Non-pigmented ciliary epithelial cell (primary cell): ENCODE measurements at places on chromosomes 6 and 20.

- DNase-seq = no peak
Observed at GRCh38 chr20:63366390-63367365, 5.5 kb upstream of the CHRNA4 start.

DNA sequence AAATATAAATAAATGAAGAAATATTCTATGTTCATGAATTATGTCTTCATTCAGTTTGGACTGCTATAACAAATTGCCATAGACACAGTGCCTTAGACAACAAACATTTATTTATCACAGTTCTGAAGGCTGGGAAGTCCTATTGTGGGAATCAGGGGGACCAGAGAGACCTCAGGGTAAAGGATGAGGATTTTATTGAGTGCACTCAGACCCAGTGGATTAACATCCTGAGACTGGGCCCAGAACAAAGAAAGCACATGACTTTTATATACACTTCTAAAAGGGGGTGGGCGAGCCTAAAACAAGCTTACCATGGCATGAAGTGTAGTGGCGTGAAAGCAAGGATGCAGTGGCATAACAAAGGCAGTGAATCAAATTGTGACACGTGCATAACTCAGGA lies 26.9 kb upstream of the CBLN4 start:
- no peak for DNase-seq

- no peak for DNase-seq
Observed at GRCh38 chr20:47818466-47818865, 33.2 kb upstream of the SULF2 start.

GRCh38 chr6:135265278-135265677 lies 84.2 kb downstream of the MYB start:
- no peak for DNase-seq

GRCh38 chr20:1712634-1713624 lies 55.4 kb upstream of the SIRPG start:
- no peak for DNase-seq

DNA sequence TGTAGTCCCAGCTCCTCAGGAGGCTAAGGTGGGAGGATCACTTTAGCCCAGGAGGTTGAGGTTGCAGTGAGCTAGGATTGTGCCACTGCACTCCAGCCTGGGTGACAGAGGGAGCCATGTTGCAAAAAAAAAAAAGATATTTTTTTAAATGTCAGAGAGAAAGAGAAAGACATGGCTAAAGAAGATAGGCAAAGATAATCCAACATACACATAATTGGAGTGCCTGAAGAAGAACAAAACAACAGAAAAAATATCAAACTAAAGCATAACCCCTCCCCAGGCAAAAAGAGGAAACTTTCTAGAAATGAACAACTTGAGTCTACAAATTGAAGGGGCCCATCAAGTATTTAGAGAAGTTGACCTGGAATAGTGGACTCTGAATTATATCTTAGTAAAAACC lies 14.0 kb upstream of the GRM4 start:
- DNase-seq = no peak

DNA sequence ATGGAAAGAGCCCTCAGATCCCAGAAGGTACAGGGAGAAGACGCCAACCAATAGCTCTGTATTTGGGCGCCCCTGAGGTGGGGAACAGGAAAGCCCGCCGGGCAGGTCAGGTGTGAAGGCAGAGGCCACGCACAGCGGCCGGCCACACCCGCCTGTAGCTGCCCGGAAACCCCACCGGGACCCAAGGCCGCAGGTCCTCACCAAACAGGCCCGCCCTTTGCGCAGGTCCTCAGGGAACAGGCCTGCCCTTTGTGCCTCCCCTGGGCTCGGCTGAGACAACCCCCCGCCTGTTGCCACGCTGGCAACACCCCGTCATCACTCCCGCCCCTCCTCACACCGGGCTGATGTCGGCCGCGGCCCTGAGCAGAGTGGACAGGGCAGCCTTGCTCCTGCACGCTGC lies 44.9 kb upstream of the CHRNA4 start:
- DNase-seq = no peak

DNA sequence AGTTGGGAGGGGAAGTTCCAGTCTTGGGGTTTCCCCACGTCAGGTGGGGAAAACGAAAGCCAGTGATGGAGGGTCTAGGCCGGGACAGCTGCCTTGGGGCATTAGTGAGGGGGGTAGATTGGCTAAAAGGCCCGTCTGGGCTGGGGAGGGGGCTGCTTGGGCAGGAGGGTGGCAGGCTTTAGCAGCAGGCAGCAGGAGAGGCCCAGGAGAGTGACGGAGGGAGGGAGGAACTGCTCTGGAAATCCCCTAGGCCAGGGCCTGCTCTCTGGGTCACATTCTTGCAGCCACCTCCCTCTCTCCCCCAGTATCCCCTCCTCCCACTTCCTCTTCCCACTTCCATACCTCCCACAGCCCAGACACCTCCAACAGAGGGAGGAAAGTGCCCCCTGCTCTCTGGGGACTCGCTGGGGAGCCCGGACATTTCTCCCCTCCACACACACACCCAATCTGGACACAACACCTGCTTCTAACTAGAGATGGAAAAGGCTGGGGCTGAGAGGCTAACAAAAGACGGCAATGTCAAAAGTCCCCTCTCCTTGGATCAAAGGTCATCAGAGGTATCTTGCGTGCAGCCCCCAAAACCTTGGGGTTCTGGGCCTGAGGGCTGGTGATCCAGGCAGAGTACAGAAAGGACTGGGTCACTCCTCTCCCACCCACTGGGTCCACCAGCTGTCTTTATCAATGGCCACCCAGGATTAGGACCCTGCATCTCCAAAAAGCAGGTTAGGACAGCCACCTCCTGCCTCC lies 1.8 kb downstream of the NFKBIE start:
- no peak for DNase-seq

- no peak for DNase-seq
Observed at GRCh38 chr6:109834595-109835437, 143.3 kb upstream of the GPR6 start.

DNA sequence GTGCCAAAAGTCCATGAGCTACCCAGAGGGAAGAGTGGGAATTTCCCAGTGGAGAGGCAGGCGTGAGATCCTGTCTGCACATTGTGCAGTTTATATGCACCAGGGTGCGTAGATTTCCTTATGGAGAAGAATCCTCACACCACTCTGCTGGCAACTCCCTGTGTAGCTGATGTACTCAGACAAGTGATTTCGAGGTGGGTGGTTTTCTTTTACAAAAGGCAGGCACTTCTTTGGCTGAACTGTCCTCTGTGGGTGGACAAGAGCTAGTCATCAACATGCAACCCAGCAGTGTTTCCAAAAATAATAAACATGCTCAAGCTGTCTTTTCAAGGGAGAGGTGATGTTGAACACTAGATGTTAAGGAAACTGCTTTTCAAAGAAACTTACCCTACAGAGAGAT lies 121.7 kb upstream of the NXT1 start:
- peak; percentile 51 for DNase-seq

- DNase-seq = no peak
Observed at GRCh38 chr20:25529295-25529951, 55.9 kb downstream of the NINL start.

GRCh38 chr6:152636609-152637295 lies 410 bp downstream of the SYNE1 start:
- DNase-seq = no peak

- no peak for DNase-seq
Observed at GRCh38 chr20:20992686-20993360, 113.3 kb downstream of the LINC00237 start.

GRCh38 chr20:1225263-1225782 lies 521 bp upstream of the RAD21L1 start:
- no peak for DNase-seq

- DNase-seq = no peak
Observed at GRCh38 chr6:152298055-152298647, 339.0 kb downstream of the SYNE1 start.

DNA sequence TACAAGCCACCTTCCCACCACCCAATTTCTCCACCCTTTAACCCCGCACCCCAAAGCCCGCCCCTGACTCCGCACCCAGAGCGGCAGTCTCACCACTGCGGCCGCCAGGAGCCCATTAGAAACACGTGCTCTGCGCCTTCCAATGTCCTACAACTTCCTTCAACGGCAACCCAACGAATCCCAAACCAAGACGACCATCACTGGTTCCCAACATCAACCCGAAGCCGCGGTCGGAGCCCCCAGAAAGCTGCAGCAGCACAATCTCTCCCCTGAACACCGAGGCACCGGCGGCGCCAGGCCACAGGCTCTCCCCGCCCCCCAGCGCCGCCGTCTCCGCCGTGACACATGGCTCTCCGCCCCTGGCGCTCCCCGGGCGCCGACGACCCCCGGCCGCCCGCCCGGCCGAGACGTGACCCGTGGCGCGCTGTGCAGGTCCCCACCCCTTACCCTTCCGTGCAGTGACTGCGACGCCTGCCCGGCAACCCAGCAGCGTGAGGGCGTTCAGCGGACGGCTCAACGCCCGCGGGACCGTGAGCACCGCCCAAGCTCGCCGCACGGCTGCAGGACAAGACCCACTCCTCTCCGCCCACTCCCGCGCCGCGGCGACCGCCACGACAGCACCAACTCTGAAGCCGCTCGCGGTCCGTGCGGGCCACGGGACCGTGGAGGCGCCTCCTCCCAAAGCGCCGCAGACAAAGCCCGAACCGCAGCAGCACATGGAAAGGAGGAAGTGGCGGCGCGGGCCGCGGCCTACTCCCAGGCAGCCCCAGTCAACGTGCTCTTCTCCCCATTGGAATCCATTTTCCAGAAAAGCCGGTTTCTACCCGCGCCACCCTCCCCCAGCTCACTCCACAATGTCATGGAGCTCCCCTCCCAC lies 551 bp downstream of the SYNCRIP start:
- no peak for DNase-seq

GRCh38 chr20:37736132-37736531 lies 42.3 kb downstream of the CTNNBL1 start:
- DNase-seq = no peak

DNA sequence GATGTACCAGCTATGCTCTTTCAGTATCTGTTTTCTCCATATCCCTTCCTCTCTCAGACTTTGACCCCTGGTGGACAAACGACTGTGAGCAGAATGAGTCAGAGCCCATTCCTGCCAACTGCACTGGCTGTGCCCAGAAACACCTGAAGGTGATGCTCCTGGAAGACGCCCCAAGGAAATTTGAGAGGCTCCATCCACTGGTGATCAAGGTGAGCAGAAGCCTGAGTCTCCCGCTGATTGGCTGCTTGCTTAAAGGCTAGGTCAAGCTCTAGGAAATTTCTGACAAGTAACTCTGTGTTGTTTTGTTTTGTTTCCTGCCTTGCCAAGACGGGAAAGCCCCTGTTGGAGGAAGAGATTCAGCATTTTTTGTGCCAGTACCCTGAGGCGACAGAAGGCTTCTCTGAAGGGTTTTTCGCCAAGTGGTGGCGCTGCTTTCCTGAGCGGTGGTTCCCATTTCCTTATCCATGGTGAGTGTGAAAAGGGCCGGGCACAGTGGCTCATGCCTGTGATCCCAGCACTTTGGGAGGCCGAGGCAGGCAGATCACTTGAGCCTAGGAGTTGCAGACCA lies 28.6 kb downstream of the C6orf89 start:
- no peak for DNase-seq

GRCh38 chr6:39422238-39422637 lies 99.7 kb upstream of the KCNK16 start:
- DNase-seq = no peak

GRCh38 chr6:163667372-163668060 lies 253.0 kb downstream of the QKI start:
- no peak for DNase-seq

DNA sequence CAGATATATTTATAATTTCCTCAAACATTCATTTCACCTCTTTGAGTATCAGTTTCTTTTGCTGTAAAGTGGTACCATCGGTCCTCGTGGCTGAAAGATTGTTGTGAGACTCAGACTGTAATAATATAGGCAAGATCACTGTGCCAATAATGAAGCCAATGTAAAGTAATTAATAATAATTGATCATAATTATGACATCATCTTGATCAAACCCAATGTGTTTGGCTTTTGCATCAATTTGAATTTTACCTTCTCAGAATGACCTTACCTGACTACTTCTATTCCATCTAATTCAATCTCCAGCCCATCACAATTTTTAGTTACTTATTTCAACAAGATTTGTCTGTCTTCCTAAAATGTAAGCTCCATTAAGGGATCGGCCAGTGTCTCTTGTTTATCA lies 15.8 kb upstream of the MTRF1L start:
- no peak for DNase-seq

DNA sequence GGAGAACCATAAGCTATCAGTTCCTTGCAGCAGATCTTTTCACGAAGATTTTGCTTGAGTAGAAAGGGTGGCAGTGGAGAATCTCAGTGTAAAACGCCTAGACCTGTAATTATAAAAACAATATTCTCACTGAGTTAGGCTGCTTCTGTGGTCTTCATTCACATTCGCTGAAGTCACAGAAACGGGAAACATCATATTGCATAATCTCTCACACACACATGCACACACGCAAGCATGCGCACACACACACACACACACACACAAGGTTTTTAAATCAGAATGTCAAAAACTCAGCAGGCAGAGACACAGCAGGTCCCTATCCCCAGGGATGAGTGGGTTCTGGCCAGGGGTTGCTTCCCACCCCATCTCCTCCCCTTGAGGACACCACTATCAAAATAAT lies 175.5 kb downstream of the ATXN1 start:
- DNase-seq = no peak

- DNase-seq = no peak
Observed at GRCh38 chr6:10485406-10485805, 35.7 kb upstream of the GCNT2 start.
